Activated CD4-positive, alpha-beta T cell treated with anti-CD3 and anti-CD28 coated beads for 36 hours (primary cell): ENCODE measurements at places on chromosomes 11 and 22.

DNA sequence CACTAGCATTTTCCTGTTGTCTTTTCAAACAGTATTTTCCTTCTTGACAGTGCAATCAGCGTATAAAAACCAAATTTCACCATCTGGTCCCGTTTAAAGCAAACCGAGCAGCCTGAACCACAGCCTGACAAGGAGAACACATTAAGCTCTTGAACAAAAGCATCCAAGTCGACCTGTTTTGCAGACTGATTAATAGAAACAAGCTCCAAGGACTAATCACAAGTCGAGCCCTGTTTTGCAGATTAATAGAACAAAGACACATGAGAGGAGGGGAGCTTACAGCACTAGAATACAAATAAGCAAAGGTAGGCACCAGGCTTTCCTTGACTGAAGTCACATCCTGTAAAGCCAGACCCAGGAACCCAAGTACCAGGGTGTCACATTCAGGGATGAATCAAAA lies 104.8 kb downstream of the MPPED2 start:
- DNase-seq, result no peak

- DNase-seq, result no peak
These were observed 61.6 kb upstream of the PTPN5 start for GRCh38 chr11:18853086-18853720.

DNA sequence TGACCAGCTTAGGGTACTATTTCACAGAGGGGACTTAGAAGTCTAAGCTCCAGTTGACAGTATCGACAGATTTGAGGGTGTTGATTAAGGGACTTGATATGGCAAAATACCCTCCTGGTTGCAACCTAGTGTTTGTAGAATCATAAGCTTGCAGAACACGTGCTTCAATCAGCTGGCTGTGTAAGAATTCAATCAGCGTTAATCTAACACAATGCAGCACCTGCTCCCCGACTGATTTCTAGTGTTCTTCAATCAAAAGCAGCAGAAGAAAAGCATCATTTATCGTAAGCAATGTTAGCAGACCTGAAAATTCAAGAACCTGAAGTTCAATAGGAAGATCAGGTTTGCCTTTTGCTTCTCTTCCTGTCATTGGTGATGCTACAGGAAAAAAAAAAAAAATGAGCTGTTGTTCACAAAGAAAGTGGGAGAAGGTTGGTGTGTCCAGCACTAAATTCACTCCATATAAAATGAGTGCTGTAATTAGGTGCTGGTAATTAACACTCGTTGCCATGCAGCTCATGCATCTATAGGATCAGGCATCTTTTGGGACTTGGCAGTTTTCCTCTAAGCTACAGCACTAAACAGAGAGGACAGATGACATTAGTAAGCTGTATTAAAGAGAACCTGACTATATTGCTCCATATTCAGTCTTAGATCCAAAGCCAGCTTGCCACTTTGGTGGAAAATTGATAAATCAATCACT lies 840.3 kb downstream of the OPCML start:
- no peak for DNase-seq

DNA sequence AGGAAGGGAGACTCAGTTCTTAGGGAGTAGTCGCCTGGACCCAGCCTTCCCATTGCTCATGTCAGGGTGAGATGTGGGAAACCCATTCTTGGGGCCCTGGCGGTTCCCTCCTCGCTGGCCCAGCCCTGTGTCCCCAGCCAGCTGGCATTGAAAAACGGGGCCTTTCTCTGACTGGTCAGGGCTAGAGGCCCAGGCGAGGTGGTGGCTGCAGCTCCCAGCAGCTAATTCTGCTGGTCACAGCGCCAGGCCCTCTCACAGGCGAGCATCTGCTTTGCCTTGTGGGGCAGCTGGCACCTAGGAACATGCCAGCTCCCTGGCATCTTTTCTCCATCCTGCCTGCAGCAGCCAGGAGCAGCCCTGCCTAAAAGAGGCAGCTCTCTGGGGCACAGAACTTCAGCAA lies 20.1 kb downstream of the TSPAN18 start:
- no peak for DNase-seq

DNA sequence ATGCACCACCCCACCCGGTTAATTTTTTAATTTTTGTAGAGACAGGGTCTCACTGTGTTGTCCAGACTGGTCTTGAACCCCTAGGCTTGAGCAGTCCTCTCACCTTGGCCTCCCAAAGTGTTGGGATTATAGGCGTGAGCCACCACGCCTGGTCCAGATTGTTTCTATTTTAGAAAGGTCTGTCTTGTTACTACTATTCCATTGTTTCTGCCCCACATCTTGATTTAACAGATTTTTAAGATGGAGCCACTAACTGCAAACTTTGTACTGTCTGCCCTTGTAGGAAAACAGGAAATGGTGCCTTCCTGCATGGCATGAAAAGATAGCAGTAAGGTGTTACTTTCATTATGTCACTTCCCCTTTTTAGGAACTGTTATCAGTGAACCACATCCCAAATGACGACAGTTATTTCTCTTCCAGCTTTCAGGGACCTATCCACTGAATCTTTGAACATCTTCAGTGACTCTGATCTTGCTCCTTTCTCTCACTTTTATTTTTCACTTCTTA lies 23.2 kb downstream of the TAF1D start:
- no peak for DNase-seq

DNA sequence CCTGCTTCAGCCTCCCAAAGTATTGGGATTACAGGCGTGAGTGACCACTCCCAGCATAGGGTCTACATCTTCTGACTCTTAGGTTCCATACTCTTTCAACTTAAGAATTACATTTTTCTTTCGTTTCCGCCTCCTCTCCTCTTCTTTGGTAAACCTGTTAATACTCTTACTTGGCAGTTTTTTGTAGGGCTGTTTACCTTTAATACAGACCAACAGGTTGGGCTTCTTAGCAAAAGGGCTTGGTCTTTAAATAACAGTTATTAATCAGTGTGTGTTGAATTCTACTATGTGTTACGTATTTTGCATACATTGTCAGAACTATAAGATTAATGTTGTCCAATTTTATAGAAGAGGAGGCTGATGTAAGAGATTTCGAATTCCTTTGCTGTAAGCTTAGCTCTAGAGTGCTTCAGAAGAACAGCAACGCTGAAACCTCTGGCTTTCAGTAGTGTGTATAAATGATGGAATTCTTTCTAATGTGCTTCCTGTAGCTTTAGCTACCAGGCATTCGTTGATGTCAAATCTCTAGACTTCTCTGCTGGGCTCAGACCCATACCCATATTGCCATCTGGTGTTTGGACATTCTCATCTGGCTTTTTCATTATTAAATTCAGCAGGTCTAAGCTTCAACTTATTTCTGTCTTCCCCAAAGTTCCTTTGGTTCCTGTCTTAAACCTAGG lies 3.1 kb downstream of the FDX1 start:
- DNase-seq, result no peak

GRCh38 chr11:46051102-46051501 lies 70.2 kb downstream of the PHF21A start:
- DNase-seq, result no peak
